ENCODE measurements at places on chromosomes 11 and 22. TPM values are rescaled to one million over a fixed set of nuclear protein-coding genes. Genes with fewer than 3 reads are reported as not detected.

DNA sequence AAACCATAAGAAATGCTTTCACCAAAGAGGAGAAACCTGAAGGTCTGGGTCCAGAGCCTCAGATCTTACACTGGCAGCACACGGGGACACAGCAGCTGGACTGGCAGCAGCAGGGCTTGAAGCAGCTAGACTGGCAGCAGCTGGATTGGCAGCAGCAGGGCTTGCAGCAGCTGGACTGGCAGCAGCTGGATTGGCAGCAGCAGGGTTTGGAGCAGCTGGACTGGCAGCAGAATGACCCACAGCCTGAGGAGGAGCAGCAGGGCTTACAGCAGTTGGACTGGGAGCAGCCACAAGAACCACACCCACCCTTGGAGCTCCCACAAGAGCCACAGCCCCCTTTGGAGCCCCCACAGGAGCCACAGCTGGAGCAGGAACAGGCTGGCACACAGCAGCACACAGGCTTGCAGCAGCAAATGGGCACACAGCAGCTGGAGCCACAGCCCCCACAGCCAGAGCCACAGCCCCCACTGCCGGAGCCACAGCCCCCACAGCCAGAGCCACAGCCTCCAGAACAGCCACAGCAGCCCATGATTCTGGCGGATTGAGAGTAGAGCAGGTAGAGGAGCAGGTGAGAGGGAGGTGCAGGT lies at the start of gene KRTAP5-11:
Gene KRTAP5-11 (minus strand): TSS at position 567 of the 587 bp plus-strand sequence. CDS start 38 bp downstream, at position 529.
- no peak within 1 kb of the TSS for H3K4me3 ChIP-seq
- peaks cover 2% of the 10 kb centered on the region for H3K27me3 ChIP-seq
- H3K36me3 ChIP-seq, result no peaks in the 10 kb centered on the region
- peaks cover 3% of the 10 kb centered on the region for H3K4me1 ChIP-seq

Gene CATSPERZ
- not detected for total RNA-seq

GRCh38 chr11:86802146-86802545 lies 1.8 kb downstream of the PRSS23 start:
- no peak overlapping the region for H3K27ac ChIP-seq
- H3K27me3 ChIP-seq, result peaks cover 16% of the 10 kb centered on the region
- no peak for DNase-seq
- H3K36me3 ChIP-seq, result no peaks in the 10 kb centered on the region
- H3K4me1 ChIP-seq, result peaks cover 9% of the 10 kb centered on the region

GRCh38 chr22:19223110-19223509 lies 44.6 kb upstream of the SLC25A1 start:
- H3K36me3 ChIP-seq, result peaks cover 16% of the 10 kb centered on the region
- no peak overlapping the region for H3K4me3 ChIP-seq
- no peak overlapping the region for H3K27ac ChIP-seq

Gene PRG3
- not detected for total RNA-seq

GRCh38 chr11:122717264-122717867 lies 61.8 kb downstream of the UBASH3B start:
- no peaks in the 10 kb centered on the region for H3K27me3 ChIP-seq
- H3K4me1 ChIP-seq, result no peaks in the 10 kb centered on the region
- no peak for DNase-seq
- H3K27ac ChIP-seq, result no peak overlapping the region
- H3K36me3 ChIP-seq, result no peaks in the 10 kb centered on the region
- no peak overlapping the region for H3K4me3 ChIP-seq

DNA sequence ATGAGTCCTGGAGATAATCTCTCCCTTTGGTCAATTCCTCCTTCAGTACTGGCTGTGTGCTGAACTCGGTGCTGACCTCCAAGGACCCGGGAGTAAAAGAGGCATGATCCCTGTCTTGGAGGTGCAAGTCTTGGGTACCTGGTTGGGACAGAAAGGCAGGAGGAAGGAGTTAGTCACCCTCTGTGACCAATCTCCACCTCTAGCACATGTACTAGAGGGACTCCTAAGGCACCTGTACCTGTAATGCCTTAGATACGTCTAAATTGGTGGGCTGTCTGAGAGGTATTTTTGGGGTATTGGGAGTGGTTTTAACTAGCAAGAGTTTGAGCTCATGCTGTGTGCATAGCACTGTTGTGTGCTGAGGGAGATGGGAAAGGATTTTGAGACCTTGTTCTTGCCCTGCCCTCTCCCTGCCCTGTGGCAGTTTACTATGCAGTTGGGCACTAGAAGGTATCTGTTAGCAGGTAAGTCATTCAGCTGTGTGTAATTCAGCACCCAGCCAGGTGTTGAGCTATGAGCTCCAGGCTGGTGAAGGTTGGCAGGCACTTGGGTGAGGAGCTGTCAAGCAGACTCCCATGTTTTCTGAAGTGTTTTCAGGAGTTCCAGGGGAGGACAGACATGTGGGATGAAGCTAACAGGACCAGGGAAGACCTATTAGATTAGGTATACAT lies 2.5 kb downstream of the PANX1 start:
- H3K27me3 ChIP-seq, result no peaks in the 10 kb centered on the region
- no peak overlapping the region for H3K27ac ChIP-seq
- DNase-seq, result no peak
- H3K4me3 ChIP-seq, result peak overlapping the region; percentile 30
- no peaks in the 10 kb centered on the region for H3K36me3 ChIP-seq

- no peak for DNase-seq
- no peaks in the 10 kb centered on the region for H3K36me3 ChIP-seq
- H3K4me3 ChIP-seq, result no peak overlapping the region
- no peak overlapping the region for H3K27ac ChIP-seq
These were observed 607.0 kb upstream of the KIRREL3 start for GRCh38 chr11:127607487-127608085.

DNA sequence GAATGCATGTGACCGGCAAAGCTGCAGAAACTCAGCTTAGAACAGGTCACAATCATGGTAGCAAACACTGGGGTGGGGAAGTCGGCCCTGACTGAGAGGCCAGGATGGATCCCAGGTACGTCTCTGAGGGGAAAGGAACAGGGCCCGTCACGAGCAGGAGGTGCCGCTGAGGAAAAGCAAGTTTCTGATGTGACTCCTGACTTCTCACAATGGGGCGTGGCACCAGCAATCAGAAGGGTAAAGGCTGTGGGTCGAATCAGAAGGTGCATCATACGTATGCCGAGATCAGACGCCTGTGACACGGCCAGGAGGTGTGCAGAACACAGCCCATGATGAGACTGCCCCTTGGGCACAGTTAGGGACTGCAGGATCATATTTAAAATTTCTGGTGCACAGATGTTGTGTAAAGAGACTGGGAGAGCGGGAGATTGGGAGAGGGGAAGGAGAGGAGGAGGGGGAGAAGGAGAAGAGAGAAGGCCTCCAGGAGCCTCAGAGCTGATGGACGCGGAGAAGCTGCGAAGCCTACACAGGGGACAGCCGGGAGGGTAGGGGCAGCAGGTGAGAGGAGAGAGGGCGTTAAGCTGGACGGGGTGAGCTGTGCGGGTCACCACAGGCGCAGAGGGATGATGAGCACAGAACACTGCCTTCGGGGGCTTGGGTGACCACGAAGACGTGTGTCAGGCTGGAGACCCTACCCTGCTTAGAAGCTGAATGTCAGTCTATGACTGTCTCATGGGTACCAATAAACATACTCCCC lies 30.7 kb downstream of the KRTAP5-5 start:
- no peaks in the 10 kb centered on the region for H3K4me1 ChIP-seq
- no peak overlapping the region for H3K4me3 ChIP-seq
- H3K36me3 ChIP-seq, result no peaks in the 10 kb centered on the region
- H3K27me3 ChIP-seq, result no peaks in the 10 kb centered on the region
- DNase-seq, result no peak
- no peak overlapping the region for H3K27ac ChIP-seq

Measured in H1 (cell line).